ENCODE measurements at places on chromosomes 3 and 15. TPM values are rescaled to one million over a fixed set of nuclear protein-coding genes. Genes with fewer than 3 reads are reported as not detected.
A peak's percentile ranks its signal among the peaks of the same experiment; 100 is the strongest.

DNA sequence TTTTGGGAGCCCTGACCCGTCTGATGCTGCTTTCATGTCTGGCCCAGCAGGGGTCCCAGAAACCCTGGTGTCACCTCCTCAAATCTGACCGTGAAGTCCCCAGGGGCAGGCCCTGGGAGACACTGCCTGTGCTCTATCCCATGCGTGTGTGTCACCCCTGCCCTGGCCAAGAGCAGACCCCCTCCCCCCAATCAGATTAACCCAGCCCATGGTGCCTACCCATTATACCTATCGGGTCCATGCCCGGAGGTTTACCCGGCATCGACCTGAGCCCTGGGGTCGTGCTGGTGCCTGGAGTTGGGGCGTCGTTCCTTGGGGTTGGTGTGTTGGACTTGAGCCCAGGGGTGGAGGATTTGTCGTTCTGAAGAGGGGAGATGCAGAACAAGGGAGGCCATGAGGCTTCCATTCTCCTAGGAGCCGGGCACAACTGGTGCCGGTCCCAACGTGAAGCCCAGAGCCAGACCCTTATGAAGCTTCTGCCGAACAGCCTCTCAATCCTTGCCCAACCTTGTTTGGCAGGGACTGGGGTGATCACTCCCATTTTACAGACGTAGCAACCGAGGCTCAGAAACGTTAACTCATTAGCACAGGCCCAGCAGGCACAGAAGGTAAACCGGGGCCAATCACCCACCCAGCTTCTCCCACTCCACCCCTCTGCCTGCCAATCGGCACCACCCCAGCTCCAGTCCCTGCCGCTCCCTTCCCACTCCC lies 39.6 kb downstream of the TLE3 start:
- no peak for DNase-seq

GRCh38 chr15:50183112-50183794 lies 1.3 kb downstream of the SLC27A2 start:
- peak; percentile 7 for DNase-seq

DNA sequence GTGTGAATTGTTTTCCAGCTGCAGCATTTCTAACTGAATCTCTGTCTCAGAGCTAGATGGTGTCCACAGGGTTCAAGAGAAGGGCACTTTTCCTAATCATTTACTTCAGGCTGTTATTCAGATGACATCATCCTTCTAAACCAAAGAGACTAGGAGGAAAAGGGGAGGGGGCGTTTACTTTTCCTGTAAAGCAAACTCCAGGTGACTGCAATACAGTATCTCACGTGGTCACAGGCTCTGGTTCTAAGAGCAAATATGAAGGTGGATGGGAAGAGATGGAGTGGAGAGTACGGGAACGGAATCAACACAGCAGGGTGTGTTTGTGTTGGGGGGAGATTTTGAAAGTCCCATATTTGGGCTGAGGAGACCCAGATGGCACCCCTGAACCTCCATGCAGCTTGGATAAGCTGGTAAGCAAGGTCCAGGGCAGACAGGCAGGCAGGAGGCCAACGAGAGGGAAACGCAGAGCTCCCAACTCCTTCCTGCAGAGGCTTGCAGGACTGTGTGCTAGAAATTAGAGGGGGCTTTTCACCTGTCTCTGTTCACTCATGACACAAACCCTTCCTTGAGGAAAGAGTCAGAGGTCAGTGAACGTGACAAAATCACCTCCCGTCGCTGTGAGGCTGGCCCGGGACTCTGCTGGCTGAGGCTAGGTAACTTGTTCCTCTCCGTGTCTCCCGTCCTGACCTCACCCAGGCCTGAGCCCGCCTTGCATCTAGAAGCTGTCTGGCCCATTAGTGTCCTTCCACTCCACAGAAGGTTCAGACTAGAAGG lies 151.2 kb downstream of the OPA1 start:
- no peak for DNase-seq

DNA sequence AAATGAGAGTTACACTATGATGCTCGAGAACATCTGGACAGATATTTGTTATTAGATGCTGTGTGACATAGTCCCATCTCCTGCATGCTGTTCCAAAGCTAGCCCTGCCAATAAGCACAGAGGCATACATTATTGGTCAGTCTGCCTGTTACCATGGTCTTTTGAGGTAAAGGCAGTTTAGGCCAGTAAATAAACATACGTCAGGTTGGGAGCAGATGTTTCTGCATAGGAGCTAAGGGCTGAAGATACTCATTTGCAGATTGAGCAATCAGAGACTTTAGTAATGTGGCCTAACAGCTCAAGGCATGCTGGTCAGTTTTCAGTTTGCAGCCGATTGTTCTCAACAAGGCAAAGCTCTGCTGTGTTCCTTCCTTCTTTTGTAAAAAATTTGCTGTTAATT lies 192.9 kb downstream of the ADAMTSL3 start:
- DNase-seq, result no peak

- DNase-seq, result no peak
Observed at GRCh38 chr3:178182337-178182779, 353.9 kb upstream of the KCNMB2 start.

DNA sequence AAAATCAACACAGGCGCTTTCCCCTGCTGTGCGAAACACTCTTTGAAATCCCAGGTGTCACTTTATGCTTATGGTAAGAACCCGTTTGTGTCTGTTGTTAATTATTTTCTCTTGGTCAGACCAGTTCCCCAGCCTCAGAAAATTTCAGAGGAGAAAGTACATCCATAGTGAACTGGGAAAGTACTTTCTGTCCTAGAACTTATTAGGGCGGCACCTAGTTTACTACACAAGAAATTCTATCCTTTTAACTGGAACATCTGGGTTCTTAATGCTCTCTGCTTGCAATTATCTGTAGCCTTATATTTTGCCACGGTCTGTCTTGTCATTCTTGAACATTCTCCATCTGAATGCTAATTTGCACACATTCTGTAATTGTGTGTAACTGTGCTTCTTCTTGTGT lies 215.0 kb downstream of the PTPRG start:
- DNase-seq, result no peak

DNA sequence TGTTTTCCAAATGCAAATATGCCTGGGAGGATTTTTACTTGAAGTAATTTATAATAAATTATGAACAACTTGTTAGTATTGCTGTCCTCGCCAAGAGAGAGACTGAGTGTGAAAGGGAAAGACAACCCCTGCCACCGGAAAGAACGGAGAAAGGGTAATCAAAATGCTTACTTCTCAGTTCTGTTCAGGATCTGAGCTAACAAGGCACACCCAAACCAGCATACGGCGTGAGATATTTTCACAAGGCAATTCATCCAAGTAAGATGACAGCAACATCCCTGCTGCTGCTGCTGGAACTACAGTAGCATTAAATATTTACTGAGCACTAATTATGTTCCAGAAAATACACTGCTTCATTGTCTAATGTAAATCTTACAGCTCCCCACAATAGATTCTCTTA lies 96.1 kb downstream of the KBTBD8 start:
- no peak for DNase-seq

GRCh38 chr3:137300703-137301102 lies 342.9 kb downstream of the IL20RB start:
- DNase-seq, result no peak

- DNase-seq, result peak; percentile 54
Observed at GRCh38 chr15:73991260-73991659, 835 bp downstream of the STOML1 start.

GRCh38 chr15:87938031-87938430 lies 318.5 kb downstream of the NTRK3 start:
- peak; percentile 28 for DNase-seq

DNA sequence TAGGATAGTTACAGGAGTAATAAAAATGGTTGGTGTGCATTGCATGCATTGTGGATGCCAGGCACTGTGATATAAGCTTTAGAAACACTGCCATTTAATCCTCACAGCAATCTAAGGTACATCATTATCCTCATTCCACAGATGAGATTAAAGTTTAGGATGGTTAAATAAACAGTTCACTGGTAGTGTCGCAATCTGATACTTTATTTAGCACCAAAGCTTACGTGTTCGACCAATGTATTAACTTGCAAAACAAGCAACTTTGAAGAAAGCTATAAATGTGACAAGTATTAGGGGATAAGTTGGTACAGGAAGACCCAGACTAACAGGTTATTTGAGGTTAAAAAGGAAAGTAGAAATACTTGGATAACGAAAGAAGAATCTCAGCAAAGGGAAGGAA lies 150.5 kb upstream of the ZNF385D start:
- no peak for DNase-seq

DNA sequence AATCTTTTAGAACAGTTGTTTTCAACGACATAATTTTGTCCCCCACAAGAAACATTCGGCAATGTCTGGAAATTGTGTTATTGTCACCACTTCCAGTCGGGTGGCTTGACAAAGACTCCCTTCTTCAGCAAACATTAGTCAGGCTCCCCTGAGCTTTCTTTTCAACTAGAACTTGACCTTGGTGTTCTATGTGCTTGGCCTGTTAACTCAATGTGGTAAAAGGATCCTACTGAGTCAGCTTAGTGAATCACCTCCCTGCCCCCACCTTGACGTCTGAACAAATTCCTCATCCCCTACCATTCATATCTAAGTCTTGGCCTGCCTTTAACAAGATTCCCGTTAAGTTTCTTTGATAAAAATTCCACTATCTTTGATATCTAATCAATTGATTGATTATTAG lies 465.0 kb upstream of the ROBO1 start:
- peak; percentile 98 for DNase-seq

DNA sequence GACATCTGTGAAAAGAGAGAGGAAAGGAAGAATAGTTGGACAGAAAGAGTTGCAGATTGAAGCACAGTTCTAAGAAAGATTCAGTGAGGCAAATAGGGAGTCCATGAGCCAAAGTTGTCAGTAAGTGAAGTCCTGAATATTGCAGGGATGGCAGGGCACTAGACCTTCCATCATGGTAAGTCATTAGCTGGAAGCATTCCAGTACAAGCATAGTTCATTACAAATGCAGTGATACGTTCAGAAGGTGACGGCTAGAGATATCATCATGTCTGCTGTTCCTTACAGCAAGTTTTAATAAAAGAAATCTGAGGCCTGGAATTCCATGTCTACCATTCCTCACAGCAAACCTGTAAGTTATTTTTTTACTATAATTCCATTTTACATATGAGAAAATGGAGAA lies 720.1 kb downstream of the GBE1 start:
- DNase-seq, result no peak

- DNase-seq, result no peak
Observed at GRCh38 chr3:161647936-161648470, 151.4 kb downstream of the OTOL1 start.

- DNase-seq, result peak; percentile 76
Observed at GRCh38 chr3:195015021-195015420, 255.9 kb downstream of the XXYLT1 start.

DNA sequence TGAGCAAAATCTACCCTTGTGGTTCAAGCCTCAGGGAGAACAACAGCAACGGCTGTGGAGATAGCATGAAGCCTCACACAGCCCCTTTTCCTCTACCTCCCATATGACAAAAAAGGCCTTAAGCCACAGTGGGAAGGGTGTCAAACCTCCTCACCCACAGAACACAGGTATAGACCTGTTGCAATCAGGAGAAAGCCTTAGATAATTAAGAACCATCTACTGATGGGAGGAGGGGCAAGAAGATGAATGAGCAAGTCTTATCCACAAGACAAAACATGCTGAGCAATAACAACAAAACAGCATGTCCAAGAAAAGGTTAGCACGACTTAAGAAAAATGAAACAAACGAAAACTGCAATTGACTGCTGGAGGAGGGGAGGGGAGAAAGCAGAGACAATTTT lies 272.9 kb upstream of the BCHE start:
- no peak for DNase-seq

- no peak for DNase-seq
Observed at GRCh38 chr3:62439176-62439813, 65.9 kb upstream of the FEZF2 start.

DNA sequence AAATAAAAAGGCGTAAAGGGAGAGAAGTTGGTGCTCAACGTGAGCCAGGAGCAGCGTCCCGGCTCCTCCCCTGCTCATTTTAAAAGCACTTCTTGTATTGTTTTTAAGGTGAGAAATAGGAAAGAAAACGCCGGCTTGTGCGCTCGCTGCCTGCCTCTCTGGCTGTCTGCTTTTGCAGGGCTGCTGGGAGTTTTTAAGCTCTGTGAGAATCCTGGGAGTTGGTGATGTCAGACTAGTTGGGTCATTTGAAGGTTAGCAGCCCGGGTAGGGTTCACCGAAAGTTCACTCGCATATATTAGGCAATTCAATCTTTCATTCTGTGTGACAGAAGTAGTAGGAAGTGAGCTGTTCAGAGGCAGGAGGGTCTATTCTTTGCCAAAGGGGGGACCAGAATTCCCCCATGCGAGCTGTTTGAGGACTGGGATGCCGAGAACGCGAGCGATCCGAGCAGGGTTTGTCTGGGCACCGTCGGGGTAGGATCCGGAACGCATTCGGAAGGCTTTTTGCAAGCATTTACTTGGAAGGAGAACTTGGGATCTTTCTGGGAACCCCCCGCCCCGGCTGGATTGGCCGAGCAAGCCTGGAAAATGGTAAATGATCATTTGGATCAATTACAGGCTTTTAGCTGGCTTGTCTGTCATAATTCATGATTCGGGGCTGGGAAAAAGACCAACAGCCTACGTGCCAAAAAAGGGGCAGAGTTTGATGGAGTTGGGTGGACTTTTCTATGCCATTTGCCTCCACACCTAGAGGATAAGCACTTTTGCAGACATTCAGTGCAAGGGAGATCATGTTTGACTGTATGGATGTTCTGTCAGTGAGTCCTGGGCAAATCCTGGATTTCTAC lies at the start of gene RARB:
Gene RARB, plus strand, starts transcription at position 322 of the 847 bp plus-strand sequence. Its CDS starts 469 bp downstream, at position 791.
- DNase-seq, result peak; percentile 80

GRCh38 chr15:52802110-52802509 lies 12.0 kb upstream of the ONECUT1 start:
- no peak for DNase-seq

DNA sequence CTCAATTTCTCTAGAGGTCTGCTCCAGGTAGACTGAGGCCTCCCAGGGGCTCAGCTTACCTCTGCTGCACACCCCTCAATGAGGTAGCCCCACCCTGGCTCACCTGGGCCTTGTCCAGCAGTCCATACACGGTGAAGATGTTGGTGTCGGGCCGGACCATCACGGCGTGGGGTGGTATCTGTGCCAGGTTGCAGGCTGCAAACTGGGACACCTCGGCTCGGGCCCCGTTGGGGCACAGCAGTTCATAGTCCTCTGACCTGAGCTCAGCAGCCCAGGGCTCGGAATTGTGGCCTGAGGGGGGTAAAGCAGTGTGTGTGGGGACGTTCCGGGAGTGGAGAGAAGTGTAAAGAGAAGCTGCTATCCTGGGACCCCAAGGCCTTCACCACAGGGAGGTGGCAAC lies 23.2 kb downstream of the MELTF start:
- DNase-seq, result no peak

SAMD7 gene
- not detected for total RNA-seq

CPN2 gene
- total RNA-seq, result not detected

UPK1B gene
- total RNA-seq, result 0.03 TPM

CSPG4 gene
- 16.9 TPM for total RNA-seq

EXOG gene
- 8.8 TPM for total RNA-seq

CASR gene
- not detected for total RNA-seq

THAP10 gene
- 3.3 TPM for total RNA-seq

ANAPC13 gene
- 104 TPM for total RNA-seq

GPR160 gene
- total RNA-seq, result 2.8 TPM

FBN1 gene
- 18.5 TPM for total RNA-seq

DUOX1 gene
- total RNA-seq, result not detected

CCR8 gene
- total RNA-seq, result not detected
